BE2C (cell line): ENCODE measurements at places on chromosomes 2 and 18.

DNA sequence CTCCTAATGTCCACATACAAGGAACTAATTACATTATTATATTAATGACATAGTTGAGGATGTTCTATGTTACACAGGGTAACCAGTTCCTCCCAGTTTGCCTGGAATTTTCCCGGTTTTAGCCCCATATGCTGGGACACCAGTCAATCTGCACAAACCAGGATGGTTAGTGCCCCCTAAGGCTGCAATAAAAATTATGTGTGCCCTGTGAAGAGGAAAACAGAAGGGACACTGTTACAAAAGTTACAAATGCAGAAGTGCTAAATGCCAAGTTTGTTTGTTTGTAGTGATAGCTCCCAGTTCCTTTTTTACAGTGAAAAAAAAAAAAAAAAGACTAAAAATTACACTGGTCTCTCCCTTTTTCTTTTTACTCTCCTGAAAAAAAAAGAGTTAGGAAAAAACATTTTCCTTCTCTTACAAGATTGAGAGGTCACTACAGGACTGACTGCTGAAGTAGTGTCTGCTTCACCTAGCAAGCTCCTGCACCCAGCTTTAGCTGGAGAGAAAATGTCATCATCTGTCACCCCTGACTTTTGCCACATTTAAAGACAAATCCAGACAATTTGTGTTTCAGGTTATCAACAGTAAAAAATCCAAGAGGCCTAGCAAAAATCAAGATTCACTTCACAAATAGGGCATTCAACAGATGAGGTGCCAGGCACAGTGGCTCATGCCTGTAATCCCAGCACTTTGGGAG, 3.2 kb downstream of the ANKRD44 start:
- peak; percentile 31 for DNase-seq

GRCh38 chr18:79527656-79528315, 132.1 kb downstream of the NFATC1 start:
- DNase-seq, result no peak

DNA sequence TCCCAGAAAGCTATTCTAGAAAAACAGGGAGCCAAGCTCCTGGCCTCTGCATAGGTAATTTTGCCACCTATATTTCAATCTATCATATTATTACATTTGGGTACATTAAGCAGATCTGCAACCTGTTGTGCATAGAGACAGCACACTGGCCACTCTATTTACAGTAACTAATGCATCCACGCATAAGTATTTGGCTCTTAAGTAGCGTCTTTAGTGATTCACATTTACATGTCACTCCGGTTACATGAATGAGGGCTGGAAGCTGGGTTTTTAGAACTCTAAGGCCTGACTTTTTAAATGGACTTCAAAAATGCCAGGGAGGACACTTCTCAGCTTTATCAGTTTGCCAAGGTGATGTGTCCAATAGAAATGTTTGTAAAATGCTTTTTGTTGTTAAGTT, 97.7 kb downstream of the NYAP2 start:
- DNase-seq, result no peak

- no peak for DNase-seq
Observed at GRCh38 chr2:99448556-99448955, 41.3 kb downstream of the REV1 start.

GRCh38 chr2:67799886-67800285, 262.9 kb downstream of the C1D start:
- no peak for DNase-seq

GRCh38 chr18:58544616-58545337, 84.1 kb downstream of the ALPK2 start:
- DNase-seq, result no peak

DNA sequence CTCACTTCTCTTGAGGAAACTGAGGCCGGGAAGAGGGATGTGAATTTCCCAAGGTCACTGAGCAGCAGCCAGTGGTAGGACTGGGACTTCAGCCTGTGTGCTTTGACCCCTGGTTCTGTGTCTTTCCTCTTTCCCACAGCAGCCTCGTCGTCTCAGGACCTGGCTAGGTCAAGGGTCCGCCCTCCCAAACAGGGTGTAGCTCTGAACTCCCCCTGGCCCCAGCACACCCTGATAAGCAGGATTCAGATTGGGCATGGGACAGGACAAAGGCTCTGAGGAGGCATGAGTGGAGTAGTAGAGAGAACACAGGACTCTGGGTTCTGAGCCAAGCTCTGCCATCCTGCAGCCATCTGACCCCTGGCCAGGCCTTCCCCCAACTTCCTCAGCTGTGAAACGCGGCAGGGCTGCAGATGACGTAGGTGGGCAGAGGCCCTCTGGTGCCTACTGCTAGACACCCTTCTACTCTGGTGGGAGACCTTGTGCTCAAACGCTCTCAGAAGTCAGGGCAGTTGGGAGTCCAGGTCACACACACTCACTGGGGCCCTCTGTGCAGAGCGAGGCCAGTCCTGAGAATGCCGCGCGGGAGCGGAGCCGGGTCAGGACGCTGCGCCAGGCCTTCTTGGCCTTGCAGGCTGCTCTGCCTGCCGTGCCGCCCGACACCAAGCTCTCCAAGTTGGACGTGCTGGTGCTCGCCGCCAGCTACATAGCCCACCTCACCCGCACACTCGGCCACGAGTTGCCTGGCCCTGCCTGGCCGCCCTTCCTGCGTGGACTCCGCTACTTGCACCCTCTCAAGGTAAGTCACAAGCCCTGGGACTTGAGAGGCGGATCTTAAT, 984 bp downstream of the TCF23 start:
- no peak for DNase-seq

GRCh38 chr2:163723348-163723747, 12.5 kb downstream of the FIGN start:
- DNase-seq, result no peak

DNA sequence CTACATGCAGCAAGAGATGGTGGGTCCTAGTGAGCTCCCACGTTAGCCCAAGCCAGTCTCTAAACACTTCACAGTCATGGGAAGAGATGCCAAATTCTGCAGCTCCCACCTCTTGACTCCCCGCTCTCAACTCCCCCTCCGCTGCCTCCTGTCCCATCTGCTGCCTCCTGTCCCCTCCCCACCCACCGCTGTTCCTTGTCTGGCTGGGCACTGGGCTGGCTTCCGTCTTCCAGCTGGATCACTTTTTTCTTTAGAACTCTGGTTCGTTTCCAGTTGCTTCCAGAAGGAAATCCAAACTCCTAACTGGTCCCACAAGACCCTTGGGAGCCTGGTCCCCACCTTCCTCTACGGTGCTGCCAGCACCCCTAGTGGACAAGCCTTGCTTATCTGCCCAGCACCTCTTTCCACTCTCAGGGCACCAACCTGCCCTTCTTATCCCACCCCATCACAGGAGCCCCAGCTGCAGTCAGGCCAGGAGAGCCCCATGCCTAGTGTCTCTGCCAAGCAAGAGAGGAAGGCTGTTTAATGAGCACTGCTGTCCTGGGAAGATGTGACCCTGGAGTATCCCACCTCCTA, 12.1 kb upstream of the TWIST2 start:
- no peak for DNase-seq
